ENCODE measurements at places on chromosomes 1 and 21.

DNA sequence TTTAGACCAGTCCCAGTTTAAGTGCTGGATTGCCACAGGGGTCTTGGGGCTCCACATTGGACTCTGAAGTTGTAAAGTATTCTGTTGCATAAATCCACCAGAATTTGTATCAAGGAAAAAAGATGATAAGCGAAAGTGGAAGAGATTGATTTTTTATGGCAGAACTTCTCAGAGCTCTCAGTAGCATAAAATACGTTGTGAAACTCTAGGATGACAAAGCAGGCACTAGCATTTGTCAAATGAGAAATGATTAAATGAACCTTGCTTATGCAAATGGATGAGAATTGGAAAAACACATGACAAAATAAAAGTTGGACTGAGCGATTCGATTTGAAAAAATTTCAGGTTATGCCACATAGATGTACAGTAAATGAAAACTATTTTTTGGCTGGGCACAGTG lies 253.8 kb upstream of the RAB4A start:
- no peak for DNase-seq

GRCh38 chr1:33363470-33363861 lies 42.6 kb upstream of the A3GALT2 start:
- DNase-seq: no peak

- DNase-seq: no peak
These were observed 599.8 kb upstream of the CXADR start for GRCh38 chr21:16913010-16913409.

DNA sequence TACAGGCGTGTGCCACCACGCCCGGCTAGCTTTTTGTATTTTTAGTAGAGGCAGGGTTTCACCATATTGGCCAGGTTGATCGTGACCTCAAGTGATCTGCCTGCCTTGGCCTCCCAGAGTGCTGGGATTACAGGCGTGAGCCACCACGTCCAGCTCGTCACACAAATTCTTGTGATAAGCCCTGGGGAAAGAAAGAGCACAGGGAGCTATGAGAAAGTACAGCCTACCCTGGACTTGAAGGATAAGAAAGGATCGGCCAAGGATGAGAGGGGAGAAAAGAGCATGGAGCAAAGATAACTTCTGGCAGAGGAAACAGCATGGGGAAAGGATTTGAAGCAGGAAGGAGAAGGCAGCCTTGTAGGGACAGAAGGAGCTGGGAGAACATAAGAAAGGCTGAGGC lies 29.2 kb downstream of the SESN2 start:
- DNase-seq: no peak

GRCh38 chr1:226643177-226643576 lies 94.6 kb downstream of the STUM start:
- DNase-seq: peak; percentile 84

DNA sequence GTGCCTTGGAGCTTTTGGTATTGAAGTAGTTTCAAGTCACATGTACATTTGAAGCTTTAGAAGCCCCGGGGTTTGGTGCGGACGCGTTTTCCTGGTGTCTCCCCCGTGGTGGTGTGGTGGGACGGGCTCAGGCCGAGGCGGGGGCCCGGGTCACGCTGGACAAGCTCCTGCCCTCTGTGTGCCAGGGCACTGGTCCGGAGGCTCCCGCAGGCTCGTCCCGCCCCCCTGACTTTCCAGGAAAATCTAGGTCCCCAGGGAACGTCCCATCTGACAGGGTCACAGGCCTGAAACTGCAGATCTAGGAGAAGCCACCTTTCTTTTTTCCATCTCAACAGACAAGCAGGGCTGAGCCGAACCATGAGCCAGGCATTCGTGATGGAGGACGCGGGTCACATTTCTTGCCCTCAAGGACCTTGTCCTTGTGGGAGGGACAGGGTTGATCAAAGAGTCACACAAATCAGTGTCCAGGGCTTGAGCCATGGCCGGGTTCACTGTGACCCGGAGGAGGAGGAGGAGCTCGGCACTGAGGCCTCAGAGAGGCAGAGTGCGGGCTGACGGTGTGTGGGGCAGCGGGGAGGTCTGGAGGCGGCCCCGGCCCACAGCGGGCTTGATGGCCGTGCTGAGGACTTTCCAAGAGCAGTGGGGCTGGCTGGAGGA lies 1.6 kb downstream of the DMRTB1 start:
- no peak for DNase-seq

- no peak for DNase-seq
These were observed 92.3 kb upstream of the NFIA start for GRCh38 chr1:60989749-60990713.

DNA sequence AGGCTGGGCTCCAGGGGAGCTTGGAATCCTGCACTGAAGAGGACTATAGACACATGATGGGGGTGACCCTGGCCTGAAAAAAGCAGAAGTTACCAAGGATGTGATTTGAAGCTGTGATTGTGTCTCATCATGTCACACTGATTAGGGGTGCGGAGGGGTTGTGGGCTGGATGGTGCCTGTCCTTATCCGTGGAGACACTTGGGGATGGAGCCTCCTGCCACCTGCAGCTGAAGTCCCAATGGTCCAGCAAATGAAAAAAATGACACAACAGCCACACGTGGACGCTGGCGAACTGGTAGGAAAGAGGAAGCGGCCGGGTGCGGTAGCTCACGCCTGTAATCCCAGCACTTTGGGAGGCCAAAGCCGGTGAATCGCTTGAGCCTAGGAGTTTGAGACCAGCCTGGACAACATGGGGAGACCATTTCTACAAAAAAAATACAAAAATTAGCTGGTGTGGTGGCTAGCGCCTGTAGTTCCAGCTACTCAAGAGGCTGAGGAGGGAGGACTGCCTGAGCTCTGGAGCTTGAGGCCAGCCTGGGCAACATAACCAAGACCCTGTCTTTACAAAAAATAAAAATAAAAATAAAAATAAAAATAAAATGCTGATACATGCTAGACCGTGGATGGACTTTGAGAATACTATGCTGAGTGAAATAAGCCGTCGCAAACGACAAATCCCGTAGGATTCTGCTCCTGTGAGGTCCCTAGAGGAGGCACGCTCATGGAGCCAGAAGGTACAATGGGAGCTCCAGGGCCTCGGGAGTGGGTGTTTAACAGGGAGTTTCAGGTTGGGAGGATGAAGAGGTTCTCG lies 838 bp upstream of the IBA57 start:
- no peak for DNase-seq

GRCh38 chr1:6071219-6071618 lies 25.5 kb downstream of the KCNAB2 start:
- no peak for DNase-seq

DNA sequence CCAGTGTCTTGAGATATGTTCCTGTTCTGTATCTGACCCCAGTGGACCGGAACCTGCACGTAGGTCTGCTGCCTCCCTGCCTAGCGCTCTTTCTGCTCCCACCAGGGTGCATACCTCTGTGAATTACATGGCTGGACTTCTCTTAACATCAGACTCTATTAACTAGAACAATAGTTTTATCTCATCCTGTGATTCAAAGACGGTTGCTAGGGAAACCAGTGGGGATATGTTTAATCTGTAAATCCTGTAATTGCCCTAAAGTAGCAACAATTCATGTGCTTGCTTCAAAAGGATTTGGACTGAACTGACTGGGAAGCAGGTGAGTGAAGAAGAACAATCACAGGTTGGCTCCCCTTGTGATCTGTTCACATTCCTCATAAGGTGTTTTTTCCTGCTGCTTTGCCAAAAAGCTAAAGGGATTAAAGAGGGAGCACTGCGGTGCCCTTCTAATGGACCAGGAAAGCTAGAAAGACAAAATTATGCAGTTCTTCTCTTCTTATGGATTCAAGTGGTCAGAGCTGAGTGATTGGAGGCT lies 52.7 kb upstream of the DIRAS3 start:
- DNase-seq: no peak

DNA sequence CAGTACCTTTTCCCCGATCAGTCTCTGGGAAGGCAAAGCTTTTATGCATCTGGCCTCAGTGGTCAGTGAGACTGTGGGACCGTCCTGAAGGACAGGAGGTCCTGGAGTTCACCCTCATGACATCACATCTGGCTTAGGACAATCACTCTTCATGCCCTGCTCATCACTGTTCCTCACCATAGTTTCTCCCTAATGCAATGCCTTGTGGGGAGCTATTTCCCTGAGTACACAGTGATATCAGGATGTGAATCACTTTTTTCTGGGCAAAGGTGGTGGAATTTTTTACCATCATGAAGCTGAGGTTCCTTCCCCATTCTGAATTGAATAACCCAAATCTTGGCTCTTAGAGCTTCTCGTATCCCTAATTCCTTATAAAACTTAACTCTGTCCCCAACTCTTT lies 34.8 kb upstream of the CFAP126 start:
- DNase-seq: no peak

DNA sequence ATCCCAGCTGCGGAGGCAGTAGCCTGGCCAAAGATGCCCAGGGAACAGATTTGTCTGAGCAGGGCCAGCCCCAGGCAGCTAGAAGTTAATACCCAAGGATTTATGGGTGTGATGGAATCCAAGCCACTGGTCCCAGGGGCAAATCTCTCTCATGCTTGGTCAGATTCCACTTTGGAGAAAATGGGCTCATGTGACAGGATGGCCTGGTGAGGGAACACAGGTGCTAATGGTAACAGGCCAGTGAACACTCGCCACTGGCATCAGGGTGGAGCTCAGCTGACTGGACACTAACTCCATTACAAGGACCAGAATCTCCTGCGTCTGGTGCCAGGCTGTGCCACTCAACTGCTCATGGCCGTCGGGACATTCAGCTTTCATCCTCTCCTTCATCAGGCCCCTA lies 12.0 kb downstream of the MDM4 start:
- no peak for DNase-seq

DNA sequence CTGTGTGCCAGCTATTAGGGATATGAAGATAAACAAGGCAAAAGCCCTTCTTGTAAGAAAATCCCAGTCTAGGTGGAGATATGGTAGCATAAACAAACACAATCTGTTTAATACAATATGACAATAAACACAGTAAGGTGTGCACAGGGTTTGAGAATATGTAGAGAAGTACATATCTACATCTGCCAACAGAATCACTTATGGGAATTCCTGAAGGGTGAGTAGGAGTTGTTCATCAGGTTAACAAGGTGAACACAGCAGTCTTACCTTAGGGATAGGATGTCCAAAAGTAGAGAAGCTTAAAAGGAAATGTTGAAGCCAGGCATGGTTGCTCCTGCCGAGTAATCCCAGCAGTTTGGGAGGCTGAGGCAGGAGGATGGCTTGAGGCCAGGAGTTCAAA lies 57.7 kb upstream of the LRRC7 start:
- DNase-seq: no peak

DNA sequence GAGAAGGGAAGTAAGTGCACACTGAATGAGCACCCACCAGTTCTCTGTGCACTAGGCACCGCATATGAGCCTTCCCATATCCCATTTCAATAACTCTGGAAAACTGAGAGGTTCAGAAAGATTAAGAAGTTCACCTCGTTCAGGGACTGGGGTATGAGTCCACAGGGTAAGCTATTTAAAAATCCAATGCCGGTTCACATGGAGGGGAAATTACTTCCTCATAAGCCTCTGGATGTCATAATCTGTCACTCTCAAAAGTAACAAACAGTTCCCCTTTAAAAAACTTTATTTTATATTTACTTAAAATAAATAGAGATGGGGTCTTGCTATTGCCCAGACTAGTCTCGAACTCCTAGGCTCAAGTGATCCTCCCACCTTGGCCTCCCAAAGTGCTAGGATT lies 1.9 kb downstream of the OR2B11 start:
- no peak for DNase-seq

GRCh38 chr1:37814252-37814651 lies 6.2 kb upstream of the YRDC start:
- DNase-seq: no peak

- DNase-seq: no peak
These were observed 29.3 kb downstream of the PDE9A start for GRCh38 chr21:42682661-42683210.

- DNase-seq: no peak
These were observed 55.6 kb downstream of the ZNF281 start for GRCh38 chr1:200354243-200354642.

DNA sequence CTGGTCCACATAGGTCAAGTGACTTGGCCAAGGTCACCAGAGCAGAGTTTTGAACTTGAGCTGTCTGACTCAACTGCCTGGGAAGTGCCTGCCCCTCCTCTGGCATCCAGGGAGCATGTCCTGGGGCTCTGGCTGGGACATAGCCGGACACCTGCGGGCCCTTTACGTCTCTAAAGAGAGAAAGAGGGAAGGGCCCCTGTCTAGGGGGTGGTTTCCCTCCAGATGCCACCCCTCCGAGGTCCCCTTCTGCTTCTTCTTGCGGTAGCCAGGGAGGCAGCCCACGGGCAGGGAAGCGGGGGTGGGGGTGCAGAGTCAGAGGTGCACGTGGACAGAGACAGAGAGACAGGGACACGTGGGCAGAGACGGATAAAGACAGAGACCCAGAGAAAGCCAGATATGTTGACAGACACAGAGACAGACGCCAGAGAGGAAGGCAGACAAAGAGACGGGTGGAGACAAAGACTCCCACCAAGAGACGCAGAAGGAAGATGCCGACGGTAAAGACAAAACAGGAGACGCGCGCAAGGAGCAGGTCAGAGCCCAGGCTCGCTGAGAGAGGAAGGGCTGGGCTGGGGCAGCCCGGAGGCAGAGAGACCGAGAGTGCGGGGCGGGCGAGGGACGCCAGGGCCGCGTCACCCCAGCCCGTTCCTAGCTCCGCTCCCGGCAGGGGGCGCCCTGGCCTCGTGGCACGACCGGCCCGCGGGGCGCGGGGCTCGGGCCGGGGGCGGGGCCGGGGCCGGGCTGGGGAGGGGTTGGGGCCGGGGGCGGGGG lies 458 bp upstream of the ALPL start:
- DNase-seq: peak; percentile 89
